Cardiac septum (tissue), 1 donor: ENCODE measurements at places on chromosomes 3 and 15. TPM values are rescaled to one million over a fixed set of nuclear protein-coding genes. Genes with fewer than 3 reads are reported as not detected.
A peak's percentile ranks its signal among the peaks of the same experiment; 100 is the strongest.

The LRRC31 gene
- not detected for total RNA-seq

DNA sequence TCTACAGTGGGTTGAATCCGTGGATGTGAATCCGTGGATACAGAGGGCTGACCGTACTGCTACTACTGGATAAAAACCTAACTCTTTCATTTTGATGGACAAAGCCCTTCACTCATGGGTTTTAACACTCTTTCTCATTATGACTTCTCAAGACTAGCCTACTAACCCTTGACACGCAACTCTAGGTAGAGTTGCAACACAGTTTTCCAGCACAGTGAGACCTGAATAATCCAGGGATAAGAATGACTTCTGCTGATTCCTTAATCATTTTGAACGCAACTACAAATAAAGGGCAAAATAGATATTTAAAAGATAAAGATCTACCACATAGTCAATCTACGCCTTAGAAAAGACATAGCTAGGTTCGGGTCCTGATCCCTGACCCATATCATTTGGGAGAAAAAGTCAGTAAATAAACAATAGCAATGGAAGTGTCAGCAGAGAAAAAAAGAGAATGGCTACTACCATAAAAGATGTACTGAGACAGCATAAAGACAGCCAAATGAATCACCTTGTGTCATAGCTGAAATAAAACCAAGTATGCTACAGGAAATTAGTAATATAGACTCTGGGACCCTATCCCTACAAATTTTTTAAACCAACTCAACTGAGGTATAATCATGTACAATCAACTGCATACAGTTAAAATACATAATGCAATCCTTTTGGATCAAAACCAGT, 87.6 kb downstream of the DPH6 start:
- no peak for DNase-seq

DNA sequence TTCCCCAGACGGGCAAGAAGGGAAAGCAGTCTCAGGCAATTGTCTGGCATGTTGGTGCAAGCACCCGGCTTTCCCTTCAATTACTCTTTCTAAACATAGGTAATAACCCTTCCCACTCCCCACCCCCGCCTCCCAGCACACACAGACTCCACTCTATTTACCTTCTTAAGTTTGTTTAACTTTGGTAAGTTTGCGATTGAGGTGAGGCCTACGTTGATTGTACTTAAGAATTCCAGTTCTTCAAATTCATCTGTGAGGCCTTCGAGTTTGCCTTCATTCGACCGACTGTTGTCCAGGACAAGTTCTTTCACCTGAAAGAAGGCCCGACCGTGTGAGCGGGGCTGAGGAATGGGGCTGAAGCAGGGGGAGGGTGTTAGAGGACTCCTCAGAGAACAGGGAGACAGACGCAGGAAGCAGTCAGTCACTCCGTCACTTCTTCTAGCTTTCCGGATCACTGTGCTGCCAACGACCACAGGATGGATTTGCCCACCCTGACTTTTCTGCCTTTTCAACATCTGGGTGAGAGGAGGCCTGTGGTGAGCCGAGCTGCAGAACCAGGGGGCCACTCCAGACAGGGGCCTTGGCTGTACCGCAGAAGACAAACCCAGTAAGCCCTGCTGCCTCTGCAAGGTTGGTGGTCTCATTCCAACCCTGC, 33.0 kb downstream of the ANP32A start:
- no peak for DNase-seq

DNA sequence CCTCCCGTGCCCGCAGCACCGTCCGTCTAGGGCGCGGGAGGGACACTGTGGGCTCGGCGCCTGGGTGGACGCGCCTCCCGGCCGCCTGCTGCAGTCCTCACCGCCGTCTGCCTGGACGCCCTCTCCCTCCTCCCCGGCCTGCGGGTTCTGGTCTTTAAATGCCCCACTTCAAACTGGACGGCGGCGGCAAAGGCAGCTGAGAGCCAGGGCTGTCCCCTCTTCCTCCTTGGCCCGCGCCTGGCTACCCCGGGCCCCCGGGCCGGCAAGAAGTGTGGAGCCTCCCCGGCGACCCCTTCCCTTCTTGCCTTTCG, 426 bp downstream of the CBLB start:
- DNase-seq: peak; percentile 84

- DNase-seq: no peak
Observed at GRCh38 chr3:129398803-129399144, 29.7 kb downstream of the EFCAB12 start.

DNA sequence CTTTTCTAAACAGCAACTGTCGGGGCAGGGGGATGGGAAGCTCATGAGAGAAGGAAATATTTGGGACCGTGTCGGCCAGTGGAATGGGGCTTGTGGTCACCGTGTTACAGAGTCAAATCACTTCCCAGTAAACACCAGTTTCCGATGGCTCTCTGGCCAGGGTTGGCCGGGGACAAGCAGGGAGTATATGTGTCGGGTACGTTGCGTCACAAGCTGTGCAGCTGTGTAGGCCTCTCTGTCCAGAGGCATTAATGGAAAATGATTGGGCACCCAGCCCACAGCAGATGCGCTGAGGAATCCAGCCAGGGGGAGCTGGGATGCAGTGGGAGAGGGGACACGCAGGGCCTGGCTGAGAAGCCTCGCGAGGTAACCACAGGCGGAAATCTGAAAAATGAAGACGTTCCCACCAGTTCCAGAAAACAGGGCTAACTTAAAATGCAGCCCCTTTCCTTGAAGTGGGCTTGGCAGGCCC, 15.8 kb upstream of the ALDH1A3 start:
- peak; percentile 77 for DNase-seq

DNA sequence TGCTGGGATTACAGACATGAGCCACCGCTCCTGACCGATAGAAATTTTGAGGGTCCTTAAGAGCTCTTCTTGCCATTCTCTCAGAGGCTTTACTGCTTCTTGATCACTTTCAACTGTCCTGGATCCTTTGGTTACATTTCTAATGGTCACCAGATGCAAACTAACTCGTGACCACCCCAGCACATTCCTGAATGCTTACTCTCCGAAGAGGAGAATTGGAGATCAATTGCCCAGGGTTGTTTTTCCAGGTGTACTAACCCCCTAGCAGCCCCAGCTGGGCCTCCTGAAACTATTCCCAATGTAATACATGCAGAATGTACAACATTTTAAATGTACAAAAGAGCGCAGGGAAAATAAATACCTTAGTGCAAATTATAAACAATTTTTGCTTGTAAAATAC, 65.1 kb upstream of the TBL1XR1 start:
- DNase-seq: no peak
